GM12878 (cell line): ENCODE measurements at places on chromosomes 4 and X. TPM values are rescaled to one million over a fixed set of nuclear protein-coding genes. Genes with fewer than 3 reads are reported as not detected.
A peak's percentile ranks its signal among the peaks of the same experiment; 100 is the strongest.

DNA sequence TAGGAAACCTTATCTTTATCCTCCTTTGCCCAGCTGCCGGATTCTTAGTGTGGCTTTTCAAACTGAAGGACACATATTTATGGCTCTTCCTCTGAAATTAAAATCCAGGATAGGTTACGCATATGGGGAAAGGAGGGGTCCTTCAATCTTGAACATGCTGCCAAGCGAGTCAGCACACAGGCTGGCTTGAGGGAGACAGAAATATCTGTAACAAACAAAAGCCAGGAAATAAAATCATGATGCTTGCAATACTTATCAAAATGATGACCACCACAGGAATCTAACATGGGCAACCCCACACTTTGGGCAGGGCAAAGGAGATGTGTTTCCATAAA, 196.4 kb upstream of the LDB2 start:
- H3K4me1 ChIP-seq = peaks cover 5% of the 10 kb centered on the region; the same call in 1 of the 2 replicates
- no peaks in the 10 kb centered on the region for H3K27me3 ChIP-seq
- no peaks in the 10 kb centered on the region for H3K36me3 ChIP-seq
- no peak overlapping the region for H3K27ac ChIP-seq
- no peak overlapping the region for H3K4me3 ChIP-seq

- H3K36me3 ChIP-seq = no peaks in the 10 kb centered on the region
- H3K4me1 ChIP-seq = no peaks in the 10 kb centered on the region
- H3K4me3 ChIP-seq = no peak overlapping the region
Observed at GRCh38 chr4:30957706-30958105, 237.5 kb downstream of the PCDH7 start.

DNA sequence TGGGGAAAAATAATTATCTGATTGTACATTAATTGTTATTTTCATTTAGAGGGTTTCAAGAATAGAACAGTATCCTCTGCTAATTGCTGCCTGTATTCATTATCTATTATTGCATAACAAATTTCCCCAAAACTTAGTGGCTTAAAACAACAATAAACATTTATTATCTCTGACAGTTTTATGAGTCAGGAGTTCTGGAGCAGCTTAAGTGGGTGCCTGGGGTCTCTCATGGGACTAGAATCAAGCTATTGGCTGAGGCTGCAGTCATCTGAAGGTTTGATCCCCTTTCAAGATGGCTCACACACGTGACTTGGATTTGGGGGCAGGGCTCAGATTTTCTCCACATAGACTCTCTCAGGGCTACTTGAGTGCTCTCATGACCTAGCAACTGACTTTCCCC, 98.1 kb upstream of the JADE1 start:
- no peaks in the 10 kb centered on the region for H3K4me1 ChIP-seq
- H3K4me3 ChIP-seq = no peak overlapping the region
- H3K27me3 ChIP-seq = no peaks in the 10 kb centered on the region
- DNase-seq = no peak
- no peaks in the 10 kb centered on the region for H3K36me3 ChIP-seq

GRCh38 chrX:1909419-1910206, 294.8 kb downstream of the ASMT start:
- no peaks in the 10 kb centered on the region for H3K27me3 ChIP-seq
- no peak overlapping the region for H3K4me3 ChIP-seq
- no peaks in the 10 kb centered on the region for H3K36me3 ChIP-seq
- no peak for DNase-seq
- no peak overlapping the region for H3K27ac ChIP-seq
- no peaks in the 10 kb centered on the region for H3K4me1 ChIP-seq

DNA sequence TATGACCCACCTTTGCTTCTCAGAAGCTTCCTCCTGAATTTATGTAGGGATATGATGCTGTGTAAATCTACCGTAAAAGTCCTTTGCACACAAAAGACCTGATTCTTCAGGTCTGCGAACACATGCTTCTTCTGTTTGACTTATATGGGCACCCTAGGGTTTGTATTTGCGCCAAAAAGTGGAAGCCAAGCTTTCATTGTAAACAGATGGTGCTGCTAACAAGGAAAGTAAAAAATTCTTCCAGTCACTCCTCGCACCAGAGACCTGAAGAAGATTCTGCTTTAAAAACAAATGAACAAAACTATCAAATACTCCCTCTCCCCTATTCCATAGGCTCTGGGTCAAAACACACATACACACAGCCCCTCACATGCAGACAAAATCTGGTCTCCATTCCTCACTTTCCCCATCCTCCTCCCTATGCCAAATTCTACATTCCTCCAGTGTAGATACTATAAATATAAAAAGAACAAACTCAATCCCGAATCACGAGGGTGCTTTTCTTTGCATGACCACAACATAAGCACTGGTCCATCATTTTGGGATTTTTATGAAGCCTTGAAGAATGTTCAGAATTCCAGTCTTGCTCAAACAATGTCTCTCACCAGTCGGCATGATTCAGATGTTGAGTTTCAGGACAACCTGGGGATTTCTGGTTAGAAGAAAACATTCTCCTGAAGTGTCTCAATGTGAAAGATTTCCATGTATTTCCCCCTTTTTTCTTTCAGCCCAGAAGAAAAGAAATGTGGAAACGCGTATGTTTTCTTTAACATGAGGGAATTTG, 125.1 kb downstream of the PALLD start:
- no peak for DNase-seq
- peaks cover 2% of the 10 kb centered on the region; the same call in 1 of the 2 replicates for H3K27me3 ChIP-seq
- no peak overlapping the region for H3K27ac ChIP-seq
- no peaks in the 10 kb centered on the region for H3K4me1 ChIP-seq
- no peaks in the 10 kb centered on the region for H3K36me3 ChIP-seq
- H3K4me3 ChIP-seq = no peak overlapping the region

- peak; percentile 28 for DNase-seq
- no peaks in the 10 kb centered on the region for H3K27me3 ChIP-seq
- no peak overlapping the region for H3K27ac ChIP-seq
- H3K4me3 ChIP-seq = no peak overlapping the region
- H3K4me1 ChIP-seq = no peaks in the 10 kb centered on the region
- no peaks in the 10 kb centered on the region for H3K36me3 ChIP-seq
Observed at GRCh38 chr4:147518846-147519767, 38.2 kb downstream of the EDNRA start.

Gene DDX53
- not detected in 2 replicates for total RNA-seq

DNA sequence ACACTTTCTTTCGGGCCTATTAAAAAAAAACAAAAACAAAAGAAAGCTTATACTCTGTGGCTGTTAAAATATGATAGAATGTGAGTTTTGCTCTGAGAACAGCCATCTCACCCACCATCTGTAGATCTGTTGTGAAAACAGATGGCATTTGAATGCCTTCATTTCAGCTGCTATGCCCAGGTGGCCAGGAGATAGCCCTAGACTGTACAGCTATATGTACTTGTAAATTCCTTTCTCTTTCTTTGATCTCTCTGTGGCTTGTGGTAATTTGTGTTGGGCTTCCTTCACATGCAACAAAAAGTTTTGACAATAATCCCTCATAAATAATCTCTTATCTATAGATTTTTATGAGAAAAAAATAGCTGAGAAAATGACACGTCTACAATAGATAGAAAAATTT, 38.1 kb downstream of the PNPLA4 start:
- no peaks in the 10 kb centered on the region for H3K4me1 ChIP-seq
- no peaks in the 10 kb centered on the region for H3K36me3 ChIP-seq
- H3K4me3 ChIP-seq = no peak overlapping the region
- no peaks in the 10 kb centered on the region for H3K27me3 ChIP-seq
- no peak overlapping the region for H3K27ac ChIP-seq
- no peak for DNase-seq

Gene DNASE1L1
- total RNA-seq = 13.5 and 14.6 TPM in 2 replicates

GRCh38 chrX:150060406-150060805, 122.1 kb upstream of the EOLA2 start:
- H3K27me3 ChIP-seq = no peaks in the 10 kb centered on the region
- no peaks in the 10 kb centered on the region for H3K4me1 ChIP-seq
- H3K4me3 ChIP-seq = no peak overlapping the region
- no peaks in the 10 kb centered on the region for H3K36me3 ChIP-seq
- no peak for DNase-seq

GRCh38 chr4:26452565-26453531, 37.4 kb downstream of the CCKAR start:
- H3K27me3 ChIP-seq = no peaks in the 10 kb centered on the region
- H3K4me3 ChIP-seq = no peak overlapping the region
- H3K4me1 ChIP-seq = no peaks in the 10 kb centered on the region
- no peaks in the 10 kb centered on the region for H3K36me3 ChIP-seq

Gene TMEM255A
- 1.5 and 1.6 TPM in 2 replicates for total RNA-seq

DNA sequence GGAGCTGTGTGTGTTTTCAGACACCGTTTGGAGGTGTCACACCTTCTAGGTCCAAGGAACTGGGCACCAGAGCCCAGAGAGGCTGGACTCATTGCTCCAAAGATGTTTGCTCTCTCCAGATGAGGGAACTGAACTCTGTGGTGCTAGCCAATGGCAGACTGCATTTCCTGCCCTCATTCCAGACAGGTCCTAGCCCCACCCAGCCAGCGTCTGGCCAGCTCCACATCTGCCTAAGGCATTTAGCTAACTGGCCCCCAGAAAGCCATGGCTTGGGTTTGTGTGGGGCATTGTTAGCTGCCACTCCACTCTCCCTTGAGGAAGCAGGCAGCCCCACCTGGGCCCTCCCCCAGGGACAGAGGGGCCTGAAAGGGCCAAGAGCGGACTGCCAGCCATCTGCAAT, 11.4 kb downstream of the FGD1 start:
- H3K4me1 ChIP-seq = no peaks in the 10 kb centered on the region
- H3K36me3 ChIP-seq = no peaks in the 10 kb centered on the region
- no peaks in the 10 kb centered on the region for H3K27me3 ChIP-seq

DNA sequence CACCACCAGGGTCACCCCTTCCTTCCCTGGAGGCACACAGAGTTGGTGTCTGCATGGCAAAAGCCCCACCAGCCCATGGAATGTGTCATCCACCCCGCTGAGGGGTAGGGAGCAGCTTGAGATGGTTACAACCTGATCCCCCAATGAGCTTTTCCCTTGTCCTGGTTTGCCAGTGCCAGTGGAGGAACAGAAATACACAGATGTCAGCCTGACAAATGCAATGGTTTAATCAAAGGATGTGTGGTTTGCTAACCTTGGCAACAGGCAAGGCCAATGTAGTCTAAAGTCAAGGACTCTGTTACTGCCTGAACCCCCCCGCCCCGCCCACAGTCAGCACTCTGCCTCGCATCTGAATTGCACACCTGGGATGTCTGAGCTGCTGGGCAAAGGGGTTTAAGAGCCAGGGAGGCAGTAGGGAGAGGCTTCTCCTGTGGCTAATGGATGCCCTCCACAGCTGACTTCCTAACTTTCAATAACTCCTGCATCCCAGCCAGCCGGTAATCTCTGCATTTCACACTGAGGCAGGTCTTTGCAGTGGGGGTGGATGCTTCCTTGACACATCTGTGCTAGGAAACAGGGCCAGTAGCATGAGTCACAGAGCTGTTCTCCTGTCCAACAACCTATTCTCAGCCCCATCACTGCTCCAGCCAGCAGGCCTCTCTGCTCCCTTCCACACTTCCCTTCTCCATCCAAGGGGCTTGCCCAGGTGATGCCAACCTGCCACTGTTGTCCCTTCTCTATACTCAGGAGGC, 137.5 kb downstream of the AMMECR1 start:
- peaks cover 4% of the 10 kb centered on the region for H3K4me1 ChIP-seq
- H3K4me3 ChIP-seq = no peak overlapping the region

DNA sequence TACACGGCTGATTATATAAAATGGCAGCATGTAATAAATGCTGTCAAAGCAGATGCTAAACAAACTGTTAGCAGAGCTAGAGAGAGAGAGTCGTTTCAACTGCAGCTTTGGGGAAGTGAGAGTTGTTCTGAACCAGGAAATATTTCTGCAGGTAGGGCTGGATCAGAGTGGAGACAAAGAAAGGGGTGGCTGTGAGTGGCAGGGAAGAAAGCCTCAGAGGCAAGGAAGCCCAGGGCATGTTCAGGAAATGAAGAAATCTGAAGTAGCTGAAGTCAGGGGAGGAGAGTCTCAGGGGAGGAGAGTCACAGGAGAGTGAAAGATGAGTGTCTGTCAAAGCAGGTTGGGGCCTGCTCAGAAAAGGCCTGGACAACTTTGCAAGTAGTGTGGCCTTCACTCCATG, 48.4 kb upstream of the RPS6KA3 start:
- no peaks in the 10 kb centered on the region for H3K27me3 ChIP-seq
- peaks cover 7% of the 10 kb centered on the region for H3K4me1 ChIP-seq
- H3K27ac ChIP-seq = peak overlapping the region; percentile 40
- no peaks in the 10 kb centered on the region for H3K36me3 ChIP-seq
